ENCODE measurements at places on chromosomes 1 and 21.

DNA sequence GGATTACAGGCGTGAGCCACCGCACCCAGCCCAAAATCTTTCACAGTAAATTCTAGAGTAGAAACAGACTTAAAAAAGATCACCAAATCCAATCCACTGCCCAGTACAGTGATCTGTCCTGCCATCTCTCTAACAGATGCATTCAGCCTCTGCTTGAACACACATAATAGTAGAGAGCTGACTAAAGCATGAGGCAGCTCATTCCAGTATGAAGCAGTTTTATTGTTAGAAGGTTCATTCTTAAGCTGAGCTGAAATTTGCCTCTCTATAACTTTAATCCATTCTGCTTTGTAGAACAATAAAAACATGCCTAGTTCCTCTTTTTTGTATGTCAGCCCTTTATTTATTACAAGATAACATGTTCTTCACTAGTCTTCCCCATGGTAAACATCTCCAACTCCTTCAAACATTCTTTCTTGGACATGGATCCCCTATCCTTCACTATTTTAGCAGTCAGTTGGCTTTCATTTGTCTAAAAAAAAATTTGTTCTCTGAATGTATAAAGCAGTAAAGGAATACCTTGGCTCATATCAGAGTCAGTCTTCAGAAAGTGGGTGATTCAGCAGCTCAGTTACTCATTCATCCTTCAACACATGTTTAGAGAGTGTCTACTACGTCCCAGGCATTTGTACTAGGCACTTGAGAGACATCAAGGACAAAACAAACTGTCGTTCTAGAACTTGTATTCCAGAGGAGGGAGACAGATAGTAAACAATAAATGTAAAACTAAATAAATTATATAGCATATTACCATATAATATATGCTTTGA is 10.7 kb upstream of the PTBP2 start:
- DNase-seq, result no peak

DNA sequence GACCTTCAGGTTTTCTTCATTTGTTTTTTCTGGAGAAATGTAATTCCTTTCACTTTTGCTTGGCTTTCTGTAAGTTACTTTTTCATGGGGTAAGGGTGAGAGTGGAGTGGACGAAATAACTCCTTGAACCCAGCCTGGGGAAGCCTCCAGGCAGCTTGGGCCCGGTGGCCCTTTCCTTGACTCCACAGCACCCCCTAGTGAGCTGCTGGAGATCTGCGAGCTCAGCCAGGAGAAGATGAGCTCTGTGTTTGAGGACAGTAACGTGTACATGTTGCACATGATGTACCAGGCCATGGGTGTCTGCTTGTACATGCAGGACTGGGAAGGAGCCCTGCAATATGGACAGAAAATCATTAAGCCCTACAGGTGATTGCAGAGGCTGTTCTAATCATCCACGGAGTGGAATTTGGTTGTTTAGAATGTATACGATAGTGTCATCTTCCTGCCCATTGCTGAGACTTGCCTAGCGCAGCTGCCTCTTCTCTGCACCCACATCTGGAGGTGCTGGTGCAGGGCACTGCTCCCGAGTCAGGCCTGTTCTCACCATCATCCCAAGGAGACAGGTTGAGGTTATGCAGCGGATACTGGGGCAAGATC is 51.0 kb downstream of the SMYD2 start:
- DNase-seq, result peak; percentile 48

DNA sequence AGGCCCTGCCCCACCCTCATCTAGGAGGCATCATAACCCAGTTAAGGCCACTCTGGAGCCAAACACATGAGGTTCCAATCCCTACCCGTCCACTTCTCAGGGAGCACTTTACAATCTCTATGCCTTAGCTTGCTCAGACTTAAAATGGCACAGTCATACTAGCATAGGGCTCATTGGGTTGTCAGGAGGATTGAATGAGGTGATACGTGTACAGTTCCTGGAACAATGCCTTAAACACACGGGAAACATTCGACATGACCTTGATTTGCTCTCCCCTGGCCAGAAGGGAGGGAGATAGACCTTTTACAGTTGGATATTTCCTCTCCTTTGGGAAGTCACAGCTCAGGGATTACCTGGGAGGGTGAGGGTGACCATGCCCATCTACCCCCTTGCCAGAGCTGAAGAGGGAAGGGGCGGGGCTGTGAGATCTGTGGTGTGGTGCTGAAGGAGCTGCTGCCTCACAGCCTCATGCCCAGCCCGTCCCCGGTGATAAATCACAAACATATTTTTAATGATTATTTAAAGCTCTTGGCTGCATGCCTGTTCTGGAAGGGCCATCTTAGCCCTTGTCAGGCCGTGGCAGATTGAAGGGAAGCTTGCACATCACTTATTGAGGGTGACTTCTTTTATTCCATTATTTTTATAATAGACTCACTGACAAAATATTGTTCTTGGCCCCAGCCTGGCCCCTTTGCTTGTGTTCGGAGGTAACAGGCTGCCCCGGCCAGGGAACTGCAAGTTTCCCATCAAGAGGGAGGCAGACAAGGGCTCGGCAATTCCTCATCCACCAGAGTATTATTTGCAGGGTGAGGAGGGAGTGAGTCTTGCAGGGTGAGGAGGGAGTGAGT is 83.4 kb downstream of the FOXD2 start:
- DNase-seq, result no peak

- DNase-seq, result no peak
These were observed 59.4 kb upstream of the DUSP10 start for GRCh38 chr1:221801251-221801661.

GRCh38 chr1:1112237-1112985 is 3.5 kb downstream of the C1orf159 start:
- no peak for DNase-seq

- no peak for DNase-seq
These were observed 55.7 kb downstream of the LRRC8C start for GRCh38 chr1:89688607-89689006.

DNA sequence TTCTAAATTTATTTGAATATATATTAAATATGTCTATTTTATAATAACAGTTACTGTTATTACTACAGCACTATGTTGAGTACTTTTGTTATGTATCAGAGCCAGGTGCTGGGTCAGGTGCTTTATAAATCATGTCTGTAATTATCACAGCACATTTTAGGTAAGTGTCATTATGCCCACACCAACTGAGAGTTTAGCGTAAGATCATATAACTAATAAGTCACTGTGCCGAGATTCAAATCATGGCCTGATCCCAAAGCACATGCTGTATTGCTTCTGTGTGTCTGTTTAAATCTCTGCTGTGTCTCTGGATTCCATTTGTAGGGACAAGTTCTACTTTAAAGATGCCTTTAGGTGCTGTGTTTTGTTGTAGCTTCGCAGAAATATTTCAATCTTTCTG is 1.9 kb downstream of the GPSM2 start:
- no peak for DNase-seq

- no peak for DNase-seq
These were observed 76.7 kb downstream of the LRRC8D start for GRCh38 chr1:89897347-89898133.

GRCh38 chr21:34814529-34814951 is 145.7 kb downstream of the CLIC6 start:
- no peak for DNase-seq
